ENCODE measurements at places on chromosomes 6 and 20. TPM values are rescaled to one million over a fixed set of nuclear protein-coding genes. Genes with fewer than 3 reads are reported as not detected.

DNA sequence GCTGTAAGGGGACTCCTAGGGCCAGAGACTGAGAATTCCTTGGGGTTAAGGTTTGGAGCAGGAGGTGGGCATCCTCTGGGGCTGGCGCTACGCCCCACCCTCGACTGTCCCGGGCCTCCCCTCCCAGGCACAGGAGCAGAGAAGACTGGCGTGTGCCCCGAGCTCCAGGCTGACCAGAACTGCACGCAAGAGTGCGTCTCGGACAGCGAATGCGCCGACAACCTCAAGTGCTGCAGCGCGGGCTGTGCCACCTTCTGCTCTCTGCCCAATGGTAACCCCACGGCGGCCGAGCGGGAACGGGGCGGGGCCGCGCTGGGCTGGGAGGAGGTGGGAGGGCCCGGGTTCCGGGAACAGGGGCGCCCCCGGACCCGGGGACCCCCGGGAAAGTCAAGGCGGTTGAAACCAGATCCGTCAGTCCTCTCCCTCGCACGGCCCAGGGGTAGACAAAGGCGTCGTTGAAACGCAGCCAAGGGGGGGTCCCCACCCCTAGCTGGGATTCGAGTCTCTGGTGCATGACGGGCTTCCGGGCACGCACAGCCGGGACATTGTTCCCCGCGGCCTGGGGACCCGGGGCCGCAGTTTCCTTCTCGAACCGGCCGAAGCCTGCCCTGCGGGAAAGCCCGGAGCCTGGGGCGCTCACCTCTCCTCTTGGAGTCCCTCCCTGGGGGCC, 844 bp downstream of the WFDC2 start:
- no peak for DNase-seq

GRCh38 chr6:87029711-87030314, 65.1 kb downstream of the CGA start:
- no peak for DNase-seq

DNA sequence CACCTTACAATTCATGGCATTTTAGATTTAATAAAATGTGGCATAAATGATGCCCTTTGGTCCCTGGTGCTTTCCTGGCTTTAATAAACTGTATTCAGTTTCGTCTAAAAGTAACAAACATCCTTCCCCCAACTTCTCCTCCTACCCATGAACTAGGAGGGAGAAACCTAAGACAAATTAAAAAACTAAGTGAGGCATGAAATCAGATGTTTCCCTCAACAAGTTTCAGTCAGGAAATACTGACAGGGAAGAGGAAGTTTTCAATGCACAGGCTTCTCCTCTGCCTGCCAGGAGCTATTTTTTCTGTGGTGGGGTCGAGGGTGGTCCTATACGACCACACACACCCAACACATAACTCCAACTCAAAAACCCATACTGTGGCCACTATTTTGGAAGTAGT, 10.0 kb downstream of the HBS1L start:
- DNase-seq, result no peak

DNA sequence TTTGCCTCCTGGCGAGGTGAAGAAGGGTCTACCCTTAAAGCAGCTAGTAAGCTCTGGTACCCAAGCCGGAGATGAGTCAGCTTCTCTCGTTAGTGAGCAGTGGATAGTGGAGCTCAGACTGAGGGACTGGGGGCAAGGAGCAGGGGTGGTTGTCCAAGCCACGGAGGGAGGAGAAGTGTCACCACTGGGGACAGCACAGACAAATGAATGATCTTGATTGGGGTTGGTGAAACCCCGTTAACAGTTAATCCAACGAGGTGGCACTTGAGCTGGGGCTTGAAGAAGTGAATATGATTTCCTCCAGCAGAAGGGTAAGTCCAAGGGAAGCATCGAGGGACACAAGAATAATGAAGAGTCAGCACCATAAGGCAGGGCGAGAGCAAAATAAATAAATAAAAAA, 43.0 kb downstream of the JARID2 start:
- DNase-seq, result no peak

DNA sequence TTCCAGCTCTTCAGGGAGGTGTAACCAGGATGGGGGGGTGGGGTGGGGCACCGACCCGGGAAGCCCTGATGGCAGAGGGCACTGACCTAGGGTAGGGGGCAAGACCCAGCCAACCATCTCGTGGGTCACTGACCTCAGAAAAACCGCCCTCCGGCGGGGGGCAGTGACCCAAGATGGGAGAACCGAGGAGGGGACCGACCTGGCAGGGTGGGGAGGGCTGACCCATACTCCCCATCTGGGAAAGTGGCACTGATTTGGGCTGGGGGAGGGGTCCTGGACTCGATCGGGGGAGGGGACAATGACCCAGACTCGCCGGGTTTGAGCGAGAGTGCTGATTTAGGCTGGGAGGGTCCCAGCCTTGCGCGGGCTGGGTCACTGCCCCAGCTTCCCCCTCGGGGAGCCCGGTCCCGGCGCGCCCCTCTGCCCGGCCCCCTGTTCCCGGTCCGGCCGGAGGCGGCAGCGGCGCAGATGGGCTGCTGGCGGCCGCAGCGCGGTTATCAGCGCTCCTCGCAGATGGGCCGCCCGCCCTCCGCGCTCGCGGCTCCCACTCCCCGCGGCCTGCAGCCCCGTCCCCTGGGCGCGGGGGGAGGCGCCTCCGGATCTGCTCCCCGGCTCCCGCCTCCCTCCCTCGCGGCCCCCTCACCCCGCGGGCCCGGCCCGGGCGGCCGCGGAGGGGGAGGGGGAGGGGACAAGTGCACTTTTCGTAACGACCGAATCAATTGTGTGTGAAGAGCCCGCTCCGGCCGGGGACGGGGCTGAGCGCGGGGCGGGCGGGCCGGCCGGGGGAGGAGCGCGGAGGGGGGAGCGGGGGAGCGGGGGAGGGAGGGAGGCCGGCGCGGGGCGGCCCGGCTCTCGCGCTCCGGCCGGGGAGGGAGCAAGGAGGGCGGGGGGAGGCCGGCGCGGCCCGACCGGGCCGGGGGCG, 2.2 kb downstream of the NOL4L start:
- DNase-seq, result peak; percentile 23

- DNase-seq, result no peak
Observed at GRCh38 chr20:49203011-49203410, 14.9 kb upstream of the STAU1 start.

The JPH2 gene
- 0.10 TPM for total RNA-seq

The FGD2 gene
- 4.7 TPM for total RNA-seq

All from activated CD4-positive, alpha-beta memory T cell treated with anti-CD3 and anti-CD28 coated beads, Interleukin-2, amount 10 ng/mL, durations not matched to agents 7 days and 5 days (primary cell).